ENCODE measurements at places on chromosomes 5 and 9.

- no peak for DNase-seq
Measured at GRCh38 chr9:128084746-128085145, 16.7 kb downstream of the SLC25A25 start.

DNA sequence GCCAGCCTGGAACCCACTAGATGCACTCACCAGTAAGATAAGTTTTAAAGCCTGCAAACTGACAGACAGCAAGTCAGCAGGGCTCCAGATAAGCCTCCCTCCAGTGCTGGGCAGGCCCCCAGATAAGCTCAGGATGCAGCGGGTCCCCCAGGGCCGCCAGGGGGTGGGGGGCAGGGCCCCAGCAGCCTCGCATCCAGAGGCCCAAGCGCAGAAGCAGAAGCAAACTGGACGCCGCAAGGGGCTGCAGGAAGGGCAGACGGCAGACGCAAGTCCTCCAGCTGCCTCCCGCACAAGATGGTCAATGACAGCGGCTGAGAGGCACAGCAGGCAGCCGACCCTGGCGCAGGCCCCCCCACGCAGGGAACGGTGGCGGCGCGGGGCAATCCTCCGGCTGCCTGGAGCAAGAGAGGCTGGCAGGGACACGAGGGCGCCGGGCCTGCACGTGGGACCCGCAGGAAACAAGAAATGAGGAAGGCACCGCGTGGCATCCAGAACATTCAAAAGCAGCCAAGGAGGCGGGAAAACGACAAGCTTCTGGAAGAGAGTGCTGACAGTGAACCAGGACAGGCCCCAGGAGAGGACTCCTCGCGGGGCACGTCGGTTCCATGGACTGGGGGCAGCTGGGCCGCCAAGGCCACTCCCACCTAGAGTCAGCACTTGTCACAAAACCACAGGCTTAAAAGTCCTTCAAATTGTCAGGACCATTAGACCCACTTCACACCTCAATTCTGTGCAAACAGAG is 49.8 kb downstream of the ROR2 start:
- no peak for DNase-seq

- DNase-seq: no peak
Measured at GRCh38 chr5:119273391-119273839, 82.4 kb upstream of the TNFAIP8 start.

GRCh38 chr5:33939556-33940262 is 3.5 kb downstream of the RXFP3 start:
- DNase-seq: no peak

DNA sequence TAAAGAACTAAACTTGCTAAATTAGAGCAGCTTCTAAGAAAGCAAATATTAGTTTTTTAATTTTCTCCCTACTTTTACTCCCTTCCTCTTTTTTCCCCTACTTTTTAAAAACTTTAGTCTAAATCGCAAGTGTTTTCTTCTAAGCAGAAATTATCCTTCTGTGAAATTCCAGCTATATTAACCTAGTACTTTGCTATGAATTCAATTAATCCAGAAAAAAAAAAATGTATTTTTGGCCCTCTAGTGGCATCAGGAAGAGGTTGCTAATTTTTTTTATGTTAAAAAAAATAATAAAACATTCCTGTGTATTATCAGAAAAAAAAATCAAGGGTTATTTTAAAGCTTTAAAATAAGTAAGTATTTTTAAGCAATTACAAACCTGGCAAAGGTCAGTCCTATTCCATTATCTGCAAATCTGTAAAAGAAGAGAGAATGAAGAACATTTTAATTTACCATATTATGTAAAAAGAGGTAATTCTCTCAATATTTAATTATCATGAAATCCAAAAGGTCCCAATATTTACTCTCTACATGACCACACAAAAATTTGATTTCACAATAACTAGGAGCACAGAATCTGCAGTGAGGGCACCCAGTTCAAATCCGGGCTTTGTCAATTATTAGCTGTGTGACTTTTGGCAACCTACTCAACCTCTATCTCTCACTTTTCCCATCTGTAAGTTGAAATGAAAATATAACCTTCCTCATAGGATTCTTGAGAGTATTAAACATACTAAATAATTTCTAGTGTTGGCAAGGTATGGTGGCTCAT is 52.0 kb downstream of the CEMIP2 start:
- DNase-seq: peak; percentile 65

DNA sequence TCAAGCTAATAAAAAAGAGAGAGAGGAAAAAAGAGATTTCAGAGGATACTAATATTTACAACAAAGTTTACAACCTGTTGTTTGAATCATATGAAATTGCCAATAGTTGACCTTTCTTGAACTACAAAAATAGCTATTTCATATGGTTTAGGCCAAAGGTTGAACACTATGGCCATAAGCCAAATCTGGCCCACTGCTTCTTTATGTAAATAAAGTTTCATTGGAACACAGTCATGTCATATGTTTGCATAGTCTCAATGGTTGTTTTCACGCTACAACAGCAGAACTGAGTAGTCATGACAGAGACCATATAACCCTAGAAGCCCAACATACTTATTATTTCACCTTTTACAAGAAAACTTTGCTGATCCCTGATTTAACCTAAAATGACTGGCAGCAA is 20.9 kb downstream of the SEMA5A start:
- no peak for DNase-seq

DNA sequence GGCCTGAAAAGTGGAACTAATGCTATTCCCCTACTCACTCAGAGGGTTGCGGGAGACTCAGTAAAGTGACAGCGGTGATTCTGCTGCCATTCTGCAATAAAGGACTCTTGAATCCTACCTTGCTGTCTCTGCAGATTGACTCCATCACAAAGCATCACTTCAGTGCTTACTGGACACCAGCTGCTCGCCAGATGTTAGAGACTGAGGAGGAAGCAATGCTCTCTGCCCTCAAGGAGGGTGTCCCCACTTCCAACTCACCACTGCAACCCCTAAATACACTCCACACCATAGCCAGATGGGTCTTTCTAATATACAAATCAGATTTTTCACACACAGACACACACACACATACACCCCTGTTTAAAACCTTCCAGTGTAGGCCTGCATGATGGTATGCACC is 21.4 kb downstream of the TTLL11 start:
- no peak for DNase-seq

GRCh38 chr5:115388240-115388639 is 91.8 kb upstream of the CCDC112 start:
- no peak for DNase-seq

- DNase-seq: no peak
Measured at GRCh38 chr5:67141644-67142043, 55.0 kb downstream of the CD180 start.

DNA sequence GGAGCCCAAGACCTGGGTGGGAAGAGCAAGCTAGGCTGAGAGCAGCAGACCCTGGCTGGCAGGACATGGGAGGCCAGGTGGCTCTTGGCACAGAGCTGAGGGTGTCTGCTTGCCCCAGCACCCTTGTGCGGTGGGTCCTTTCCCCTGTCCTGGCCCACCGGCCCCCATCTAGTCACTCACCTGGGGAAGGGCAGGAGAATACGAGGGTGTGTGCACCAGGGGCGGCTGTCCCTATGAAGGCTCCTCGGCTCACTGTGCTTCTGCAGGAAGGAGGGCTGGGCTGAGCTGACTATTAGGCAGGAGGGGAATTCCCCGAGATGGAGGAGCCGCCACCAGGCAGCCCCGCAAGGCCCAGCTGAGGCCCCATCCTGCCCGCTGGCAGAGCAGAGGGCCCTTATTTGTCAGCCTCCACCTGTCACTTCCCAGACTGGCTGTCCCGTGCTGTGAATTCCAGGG is 6.1 kb upstream of the TNIP1 start:
- DNase-seq: no peak

- DNase-seq: no peak
Measured at GRCh38 chr9:104743376-104743985, 4.0 kb upstream of the NIPSNAP3A start.

- no peak for DNase-seq
Measured at GRCh38 chr9:95075700-95076099, 241.8 kb downstream of the FANCC start.

DNA sequence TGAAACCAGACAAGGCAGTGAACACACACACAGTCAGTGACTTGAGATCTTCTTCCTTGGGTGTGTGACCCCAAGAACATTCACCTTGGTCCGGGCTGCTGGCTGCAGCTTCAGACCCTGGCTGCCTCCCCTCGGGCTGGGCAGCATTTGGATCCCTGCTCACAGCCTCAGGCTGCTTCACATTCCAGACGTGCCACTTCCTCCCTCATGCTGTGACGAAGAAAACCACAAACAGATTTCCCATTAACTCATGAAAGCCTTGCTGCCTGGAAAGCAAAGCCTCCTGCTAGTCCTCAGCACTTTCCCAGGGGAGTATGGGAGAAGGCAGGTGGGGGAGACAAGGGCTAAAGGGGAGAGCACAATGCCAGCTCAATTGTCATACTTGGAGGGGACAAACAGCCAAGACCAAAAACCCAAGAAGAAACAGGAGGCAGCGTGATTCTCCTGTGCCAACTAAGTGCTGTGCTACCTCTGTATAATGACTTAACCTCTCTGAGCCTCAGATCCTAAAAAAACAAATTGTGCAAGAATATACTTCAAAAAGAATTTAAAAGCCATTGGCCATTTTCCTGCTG is 594.6 kb upstream of the BRINP1 start:
- no peak for DNase-seq

DNA sequence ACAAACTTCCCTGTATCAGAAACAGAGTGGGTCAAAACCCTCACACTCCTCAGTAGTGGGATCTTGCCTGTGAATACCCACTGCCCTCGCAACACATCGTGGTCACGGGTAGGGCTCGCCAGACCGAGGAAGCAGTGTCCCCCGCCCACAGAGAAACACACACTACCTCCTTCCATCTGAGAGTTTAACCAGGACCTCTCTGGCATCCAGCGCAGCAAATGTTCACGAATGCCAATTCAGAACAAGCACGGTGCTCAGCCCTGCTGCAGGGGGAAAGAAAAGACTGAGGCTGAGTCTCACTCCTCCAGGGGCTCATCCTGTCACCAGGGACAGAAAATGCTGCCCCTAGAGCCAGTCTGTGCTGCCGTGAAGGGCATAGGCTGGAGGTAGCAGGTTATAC is 42.5 kb upstream of the SYNPO start:
- no peak for DNase-seq

GRCh38 chr9:130837643-130838042 is 2.6 kb downstream of the ABL1 start:
- no peak for DNase-seq

GRCh38 chr9:98958271-98958984 is 14.7 kb downstream of the COL15A1 start:
- DNase-seq: no peak

DNA sequence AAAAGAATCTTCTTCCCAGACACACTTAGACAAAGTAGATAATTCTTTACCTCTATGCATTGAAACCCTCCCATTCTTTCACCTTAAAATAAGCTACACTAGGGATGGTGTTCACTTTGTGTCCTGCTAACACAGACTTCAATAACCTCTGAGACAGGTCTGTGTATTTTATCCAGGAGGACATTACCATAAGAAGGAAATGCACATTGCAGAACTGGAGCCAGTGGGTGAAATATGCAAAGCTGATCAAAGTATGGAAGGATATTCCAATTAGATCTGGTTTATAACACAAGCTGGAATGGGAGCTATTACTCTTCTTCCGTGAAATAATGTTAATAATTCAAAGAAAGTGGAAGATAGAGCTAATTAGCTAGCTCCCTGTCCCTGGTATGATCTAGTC is 204.1 kb downstream of the BRINP1 start:
- DNase-seq: no peak

DNA sequence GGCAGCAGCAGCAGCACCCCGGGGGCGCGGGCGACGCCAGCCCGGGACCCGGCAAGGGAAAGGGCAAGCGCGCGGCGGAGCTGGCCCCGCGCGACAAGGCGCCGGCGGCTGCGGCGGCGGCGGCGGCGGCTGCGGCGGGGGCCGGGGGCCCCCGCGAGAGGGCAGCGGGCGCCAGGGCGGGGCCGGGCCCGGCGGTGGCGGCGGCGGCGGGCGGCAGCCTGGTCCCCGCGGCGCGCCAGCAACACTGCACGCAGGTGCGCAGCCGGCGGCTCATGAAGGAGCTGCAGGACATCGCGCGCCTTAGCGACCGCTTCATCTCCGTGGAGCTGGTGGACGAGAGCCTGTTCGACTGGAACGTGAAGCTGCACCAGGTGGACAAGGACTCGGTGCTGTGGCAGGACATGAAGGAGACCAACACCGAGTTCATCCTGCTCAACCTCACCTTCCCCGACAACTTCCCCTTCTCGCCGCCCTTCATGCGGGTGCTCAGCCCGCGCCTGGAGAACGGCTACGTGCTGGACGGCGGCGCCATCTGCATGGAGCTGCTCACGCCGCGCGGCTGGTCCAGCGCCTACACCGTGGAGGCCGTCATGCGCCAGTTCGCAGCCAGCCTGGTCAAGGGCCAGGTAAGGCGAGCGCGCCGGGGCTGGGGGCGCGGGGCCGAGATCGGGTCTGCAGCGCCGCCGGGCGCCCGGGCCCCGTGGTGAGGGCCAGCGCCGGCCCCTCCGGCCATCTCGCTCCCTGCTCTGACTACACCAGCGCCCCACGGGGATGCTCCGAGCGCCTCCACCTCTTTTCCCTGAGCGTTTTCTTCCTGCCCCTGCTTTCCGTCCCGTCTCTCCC is at the start of gene UBE2QL1:
Gene UBE2QL1, plus strand, starts transcription at position 238 of the 843 bp plus-strand sequence. Its CDS starts 35 bp downstream, at position 273.
- no peak for DNase-seq

Measured in right lobe of liver (tissue), 6 donors.